ENCODE measurements at places on chromosomes 3 and 15. TPM values are rescaled to one million over a fixed set of nuclear protein-coding genes. Genes with fewer than 3 reads are reported as not detected.
A peak's percentile ranks its signal among the peaks of the same experiment; 100 is the strongest.

Gene PPP1R14D
- total RNA-seq, result not detected

Gene NRROS
- total RNA-seq, result 2.4 TPM

Gene SGO1
- total RNA-seq, result 0.38 TPM

Gene ZKSCAN7
- total RNA-seq, result 2.6 TPM

- H3K4me3 ChIP-seq, result no peak overlapping the region
- H3K4me1 ChIP-seq, result peaks cover 8% of the 10 kb centered on the region
- no peak overlapping the region for H3K27ac ChIP-seq
These were observed 30.6 kb downstream of the SATB1 start for GRCh38 chr3:18394384-18394995.

DNA sequence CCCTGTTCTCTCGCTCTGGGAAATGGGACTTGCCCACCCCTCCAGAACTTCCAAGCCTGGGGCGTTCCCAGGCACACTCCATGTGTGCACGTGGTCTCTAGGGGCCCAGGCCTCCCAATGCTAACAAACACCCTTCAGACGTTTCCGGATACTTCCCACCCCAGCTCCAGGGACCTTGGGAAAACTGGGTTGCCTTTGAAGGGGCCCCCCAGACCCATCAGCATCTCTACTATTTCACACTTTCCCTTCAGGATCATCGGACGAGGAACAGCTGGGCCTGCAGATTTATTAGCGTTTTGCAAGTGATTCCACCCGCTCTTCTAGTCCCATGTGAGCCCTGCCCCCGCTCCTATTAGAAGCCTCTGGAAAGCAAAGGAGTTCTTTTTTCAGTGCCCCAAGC is 63.2 kb downstream of the MAGEF1 start:
- H3K4me3 ChIP-seq, result no peak overlapping the region
- no peak for DNase-seq
- no peaks in the 10 kb centered on the region for H3K36me3 ChIP-seq
- peaks cover 6% of the 10 kb centered on the region for H3K4me1 ChIP-seq

DNA sequence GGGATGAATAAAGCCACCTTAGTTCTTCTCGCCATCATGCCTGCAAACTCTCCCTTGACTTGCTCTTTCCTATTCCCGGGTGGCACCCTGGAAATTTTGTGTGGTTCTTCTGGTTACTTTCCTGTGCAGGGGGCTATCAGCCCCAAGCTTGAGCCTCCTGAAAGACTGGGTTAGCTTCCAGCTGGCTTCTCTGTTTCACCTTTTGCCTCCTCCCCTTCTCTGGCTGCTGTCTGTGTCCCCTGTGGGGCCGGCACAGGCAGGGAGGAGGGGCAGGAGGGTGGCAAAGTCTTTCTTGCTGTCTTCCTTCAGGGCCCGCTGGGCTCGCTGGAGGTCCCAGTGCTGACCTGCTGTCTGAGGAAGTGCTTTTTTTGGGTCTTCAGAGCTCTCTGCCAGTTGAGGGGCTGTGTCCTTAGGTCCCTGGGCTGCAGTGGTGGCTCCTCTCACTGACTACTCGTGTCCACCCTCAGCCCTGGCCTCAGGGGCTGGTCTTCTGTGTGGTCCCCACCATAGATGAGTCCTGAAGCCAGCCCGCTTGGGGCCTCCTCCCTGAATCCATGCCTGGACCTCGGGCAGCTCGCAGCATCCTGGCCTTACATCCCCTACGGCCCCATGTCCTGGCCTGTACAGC is 196.5 kb downstream of the KLF13 start:
- H3K4me1 ChIP-seq, result peaks cover 8% of the 10 kb centered on the region
- H3K27ac ChIP-seq, result no peak overlapping the region
- no peak overlapping the region for H3K4me3 ChIP-seq
- H3K36me3 ChIP-seq, result no peaks in the 10 kb centered on the region
- H3K27me3 ChIP-seq, result no peaks in the 10 kb centered on the region
- DNase-seq, result no peak

GRCh38 chr15:48190932-48191573 is 412 bp upstream of the CTXN2 start:
- H3K27ac ChIP-seq, result no peak overlapping the region
- no peaks in the 10 kb centered on the region for H3K4me1 ChIP-seq
- H3K27me3 ChIP-seq, result peaks cover 51% of the 10 kb centered on the region
- DNase-seq, result peak; percentile 48
- no peaks in the 10 kb centered on the region for H3K36me3 ChIP-seq
